Pancreas (tissue), 10 donors: ENCODE measurements at places on chromosomes 12 and 14. TPM values are rescaled to one million over a fixed set of nuclear protein-coding genes. Genes with fewer than 3 reads are reported as not detected.
A peak's percentile ranks its signal among the peaks of the same experiment; 100 is the strongest.

- no peaks in the 10 kb centered on the region for H3K36me3 ChIP-seq
- peaks cover 31% of the 10 kb centered on the region for H3K4me1 ChIP-seq
- H3K27me3 ChIP-seq = no peaks in the 10 kb centered on the region
These were observed 463 bp downstream of the NACA start for GRCh38 chr12:56724701-56724971.

GRCh38 chr12:56115329-56115728 lies 1.1 kb upstream of the RPL41 start:
- peak; percentile 41 for DNase-seq
- no peaks in the 10 kb centered on the region for H3K27me3 ChIP-seq
- peak overlapping the region; percentile 93 for H3K27ac ChIP-seq
- no peak overlapping the region for H3K4me3 ChIP-seq
- peaks cover 25% of the 10 kb centered on the region for H3K36me3 ChIP-seq

DNA sequence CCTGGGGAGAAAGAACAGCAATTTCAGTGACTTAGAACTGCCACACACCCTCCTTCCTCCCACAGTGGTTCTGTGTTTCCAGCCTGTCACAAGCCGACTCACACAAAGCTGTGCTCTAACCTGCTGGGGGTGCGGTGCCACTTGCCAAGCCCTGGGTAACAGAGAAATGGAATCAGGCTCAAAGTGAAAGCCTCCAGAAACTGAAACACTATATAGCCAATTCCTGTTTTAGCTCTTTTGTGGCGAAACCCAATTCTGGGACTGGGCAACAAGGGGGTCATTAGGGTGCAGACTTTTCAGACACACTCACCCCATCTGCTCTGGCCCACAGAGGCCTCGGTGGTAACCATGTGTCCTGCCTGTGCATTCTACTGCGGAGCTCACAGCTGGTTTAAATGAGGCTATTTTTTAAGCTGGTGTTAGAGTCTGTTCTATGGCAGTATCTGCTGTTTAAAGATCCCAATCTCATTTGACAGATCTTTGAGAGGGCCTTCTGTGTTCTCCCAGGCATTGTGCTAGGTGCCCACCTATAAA lies 15.2 kb upstream of the ACTR6 start:
- H3K4me3 ChIP-seq = no peak overlapping the region
- no peaks in the 10 kb centered on the region for H3K4me1 ChIP-seq
- H3K27me3 ChIP-seq = no peaks in the 10 kb centered on the region
- no peaks in the 10 kb centered on the region for H3K36me3 ChIP-seq
- no peak for DNase-seq
- no peak overlapping the region for H3K27ac ChIP-seq

COL2A1 gene
- polyA plus RNA-seq = 0.12 TPM

MAP1LC3B2 gene
- 1.8 TPM for polyA plus RNA-seq

DNA sequence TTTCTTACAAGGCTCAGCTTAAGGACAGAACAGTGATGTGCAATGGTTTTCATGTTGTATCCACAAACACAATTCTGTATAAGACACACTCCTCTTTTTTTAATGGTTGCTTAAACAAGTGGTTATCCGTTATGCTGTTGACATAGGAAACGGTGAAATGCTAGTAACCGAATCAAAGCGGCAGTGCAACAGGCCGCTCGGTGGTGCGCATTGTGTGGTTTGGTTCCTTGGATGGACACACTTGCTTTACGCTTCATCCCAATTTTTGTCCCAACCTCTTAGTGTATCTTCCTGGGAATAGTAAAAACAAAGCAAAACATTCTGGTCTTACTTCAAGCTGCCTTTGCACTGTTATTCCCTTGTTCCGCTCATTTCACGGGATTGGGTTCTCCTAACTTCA lies 650 bp upstream of the PTGER2 start:
- no peak for DNase-seq
- peaks cover 2% of the 10 kb centered on the region for H3K27me3 ChIP-seq
- no peaks in the 10 kb centered on the region for H3K4me1 ChIP-seq
- no peak overlapping the region for H3K27ac ChIP-seq
- H3K4me3 ChIP-seq = peak overlapping the region; percentile 35

OR4N5 gene
- polyA plus RNA-seq = not detected
